GM23338 (cell line): ENCODE measurements at places on chromosomes 4 and X. TPM values are rescaled to one million over a fixed set of nuclear protein-coding genes. Genes with fewer than 3 reads are reported as not detected.

DNA sequence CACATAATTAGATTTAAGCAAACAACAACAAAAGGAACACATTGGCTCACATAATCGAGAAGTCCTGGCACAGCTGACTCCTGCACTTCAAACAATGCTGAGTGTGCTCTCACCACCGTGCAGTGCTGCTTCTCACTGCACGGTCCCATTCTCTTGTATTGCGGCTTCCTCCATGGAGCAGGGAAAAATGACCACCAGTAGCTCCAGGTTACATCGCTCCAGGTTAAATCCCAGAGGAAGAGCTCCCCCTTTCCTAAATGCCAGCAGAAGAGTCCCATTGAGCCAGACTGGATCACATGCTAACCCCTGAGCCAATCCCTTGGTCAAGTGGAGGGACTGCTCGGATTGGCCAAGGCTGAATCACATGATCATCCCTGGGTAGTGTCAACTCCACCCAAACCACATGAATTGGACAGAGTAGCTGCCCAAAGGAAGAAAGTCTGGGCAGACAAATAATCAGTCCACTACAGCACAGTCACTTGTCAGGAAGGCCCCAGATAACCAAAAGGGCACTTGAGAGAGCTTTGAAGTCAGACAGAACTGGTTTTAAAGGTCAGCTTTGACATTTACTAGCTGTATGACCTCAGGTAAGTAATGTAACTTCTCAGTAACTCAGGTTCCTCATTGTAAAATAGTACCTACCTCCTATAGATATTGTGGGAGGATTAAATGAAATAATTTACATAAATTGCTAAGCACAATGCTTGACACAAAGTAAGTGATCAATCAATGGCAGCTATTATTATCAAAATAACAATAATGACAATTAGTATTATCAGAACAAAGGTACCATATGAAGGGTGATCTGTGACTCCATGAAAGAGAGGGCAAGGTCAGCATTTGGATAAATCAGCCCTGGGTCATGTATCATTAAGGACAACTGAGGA, 14.3 kb downstream of the TEC start:
- no peaks in the 10 kb centered on the region for H3K4me1 ChIP-seq
- H3K27ac ChIP-seq, result no peak overlapping the region
- no peaks in the 10 kb centered on the region for H3K27me3 ChIP-seq

- H3K27me3 ChIP-seq, result no peaks in the 10 kb centered on the region
- no peak for DNase-seq
- no peak overlapping the region for H3K27ac ChIP-seq
- no peak overlapping the region for H3K4me3 ChIP-seq
- H3K4me1 ChIP-seq, result no peaks in the 10 kb centered on the region
These were observed 83.6 kb upstream of the CAMK2D start for GRCh38 chr4:113845138-113845537.

- no peak overlapping the region for H3K4me3 ChIP-seq
- peaks cover 34% of the 10 kb centered on the region for H3K4me1 ChIP-seq
- no peak for DNase-seq
- no peaks in the 10 kb centered on the region for H3K36me3 ChIP-seq
- no peak overlapping the region for H3K27ac ChIP-seq
These were observed 116.0 kb upstream of the ETNPPL start for GRCh38 chr4:108878806-108879205.

GRCh38 chrX:2561456-2561855, 60.7 kb upstream of the DHRSX start:
- DNase-seq, result no peak
- H3K4me3 ChIP-seq, result no peak overlapping the region
- H3K27me3 ChIP-seq, result no peaks in the 10 kb centered on the region
- H3K4me1 ChIP-seq, result peaks cover 7% of the 10 kb centered on the region
- no peaks in the 10 kb centered on the region for H3K36me3 ChIP-seq
- H3K27ac ChIP-seq, result no peak overlapping the region

GRCh38 chrX:37350034-37350365, 836 bp downstream of the PRRG1 start:
- DNase-seq, result no peak
- H3K4me1 ChIP-seq, result peaks cover 24% of the 10 kb centered on the region
- H3K27ac ChIP-seq, result no peak overlapping the region
- H3K36me3 ChIP-seq, result no peaks in the 10 kb centered on the region
- peak overlapping the region; percentile 79 for H3K4me3 ChIP-seq

GRCh38 chr4:178894126-178894525, 1451.9 kb upstream of the AGA start:
- no peaks in the 10 kb centered on the region for H3K4me1 ChIP-seq
- H3K4me3 ChIP-seq, result no peak overlapping the region
- no peaks in the 10 kb centered on the region for H3K36me3 ChIP-seq

The NPFFR2 gene
- 0.28 and 5.9 TPM in 2 replicates for total RNA-seq

DNA sequence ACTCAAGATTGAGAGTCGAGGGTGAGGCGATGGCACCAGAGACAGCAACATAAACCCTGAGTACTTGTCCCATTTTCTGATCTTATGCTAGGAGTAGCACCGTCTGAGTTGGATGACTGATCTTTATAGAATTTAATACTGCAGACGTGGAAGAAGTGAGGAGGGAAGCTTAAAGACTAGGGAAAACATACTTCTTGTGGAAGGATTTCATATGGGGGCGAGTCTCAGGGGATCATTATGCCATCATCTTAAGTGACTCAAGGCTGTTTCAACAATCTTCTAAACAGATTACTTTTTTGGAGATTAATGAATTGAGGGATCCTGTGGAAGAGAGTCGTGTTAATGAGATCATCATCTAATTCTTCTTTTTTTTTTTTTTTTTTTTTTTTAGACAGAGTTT, 17.2 kb upstream of the FAT1 start:
- no peak overlapping the region for H3K4me3 ChIP-seq
- no peaks in the 10 kb centered on the region for H3K36me3 ChIP-seq
- no peaks in the 10 kb centered on the region for H3K27me3 ChIP-seq
- no peak overlapping the region for H3K27ac ChIP-seq

The SMR3B gene
- not detected in 2 replicates for total RNA-seq

The PASD1 gene
- 0.24 TPM in 1 of 2 replicates, not detected in the other for total RNA-seq

GRCh38 chr4:3830774-3831528, 64.8 kb downstream of the ADRA2C start:
- peaks cover 11% of the 10 kb centered on the region for H3K4me1 ChIP-seq
- DNase-seq, result no peak
- no peaks in the 10 kb centered on the region for H3K36me3 ChIP-seq
- H3K27ac ChIP-seq, result no peak overlapping the region
- H3K27me3 ChIP-seq, result no peaks in the 10 kb centered on the region

DNA sequence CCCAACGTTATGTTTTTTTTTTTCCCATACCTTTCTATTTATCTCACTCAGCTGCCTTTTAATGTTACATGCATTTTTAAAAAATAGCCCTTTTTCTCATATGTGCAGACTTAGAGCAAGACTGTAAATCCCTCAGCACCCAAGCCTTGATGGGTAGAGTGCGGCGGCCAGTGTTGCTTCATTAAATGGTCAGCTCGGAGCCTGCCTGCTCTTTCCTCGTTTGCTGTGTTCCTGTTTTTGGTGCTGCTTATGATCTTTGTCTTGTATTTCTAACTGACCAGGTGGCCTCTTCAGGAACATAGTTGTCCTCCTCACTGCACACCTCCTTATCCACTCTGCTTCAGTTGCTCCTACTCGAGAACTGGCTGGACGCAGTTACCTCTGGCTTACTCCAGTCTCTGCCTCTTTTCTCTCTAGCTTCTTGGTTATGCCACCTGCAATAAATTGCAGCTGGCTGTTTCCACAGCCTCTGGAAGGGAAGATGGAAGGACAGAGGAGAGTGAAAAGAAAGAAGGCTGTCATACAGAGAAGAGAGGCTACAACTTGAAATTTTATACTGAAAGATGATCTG, 10.7 kb downstream of the RBPJ start:
- H3K4me1 ChIP-seq, result peaks cover 72% of the 10 kb centered on the region
- no peaks in the 10 kb centered on the region for H3K36me3 ChIP-seq
- H3K27ac ChIP-seq, result 0 out of 2 replicates have a peak overlapping the region, but pooled peaks have one; percentile 26
- no peak for DNase-seq
- peak overlapping the region; percentile 18 for H3K4me3 ChIP-seq

- no peak overlapping the region for H3K4me3 ChIP-seq
- H3K4me1 ChIP-seq, result no peaks in the 10 kb centered on the region
- H3K27me3 ChIP-seq, result no peaks in the 10 kb centered on the region
- DNase-seq, result no peak
- H3K27ac ChIP-seq, result no peak overlapping the region
These were observed 7.1 kb upstream of the TBC1D14 start for GRCh38 chr4:6902318-6903042.

GRCh38 chr4:82371497-82371896, 2.3 kb downstream of the HNRNPD start:
- H3K27ac ChIP-seq, result peak overlapping the region; percentile 97; the same call in 1 of the 2 replicates
- peak overlapping the region; percentile 89 for H3K4me3 ChIP-seq
- no peaks in the 10 kb centered on the region for H3K27me3 ChIP-seq
- peaks cover 29% of the 10 kb centered on the region for H3K36me3 ChIP-seq

The NIPAL1 gene
- 8.2 and 9.2 TPM in 2 replicates for total RNA-seq

DNA sequence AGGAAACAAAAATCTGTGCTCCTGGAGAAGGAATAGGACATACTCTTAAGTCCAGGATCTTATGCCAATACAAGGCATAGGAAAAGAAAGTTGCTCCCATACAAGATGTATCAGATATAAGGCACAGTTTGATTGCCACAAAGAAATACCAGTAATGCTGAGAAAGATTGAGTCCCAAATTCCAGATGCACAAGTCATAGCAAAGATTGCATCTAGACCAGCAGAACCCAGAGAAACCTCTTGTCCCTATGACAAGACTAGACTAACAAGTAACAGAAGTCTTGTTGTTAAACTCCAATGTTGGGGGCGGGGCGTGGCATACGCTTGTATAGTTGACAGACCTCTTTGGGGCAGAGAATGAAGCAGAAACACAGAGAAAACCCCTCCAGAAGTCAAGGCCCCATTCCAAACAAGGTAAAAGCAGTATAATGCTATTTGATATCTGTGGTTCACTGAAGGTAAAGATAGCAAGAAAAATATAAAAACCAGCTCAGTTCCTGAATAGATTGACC, 671.5 kb upstream of the GRIA3 start:
- H3K4me3 ChIP-seq, result no peak overlapping the region
- DNase-seq, result no peak
- H3K36me3 ChIP-seq, result no peaks in the 10 kb centered on the region
- H3K4me1 ChIP-seq, result no peaks in the 10 kb centered on the region
- H3K27ac ChIP-seq, result no peak overlapping the region

The RAB40AL gene
- total RNA-seq, result 0.83 and 1.6 TPM in 2 replicates

The PPP3CA gene
- 26.8 and 27.0 TPM in 2 replicates for total RNA-seq

The CABS1 gene
- not detected in 2 replicates for total RNA-seq

The CACNA1F gene
- 0.35 and 0.90 TPM in 2 replicates for total RNA-seq

DNA sequence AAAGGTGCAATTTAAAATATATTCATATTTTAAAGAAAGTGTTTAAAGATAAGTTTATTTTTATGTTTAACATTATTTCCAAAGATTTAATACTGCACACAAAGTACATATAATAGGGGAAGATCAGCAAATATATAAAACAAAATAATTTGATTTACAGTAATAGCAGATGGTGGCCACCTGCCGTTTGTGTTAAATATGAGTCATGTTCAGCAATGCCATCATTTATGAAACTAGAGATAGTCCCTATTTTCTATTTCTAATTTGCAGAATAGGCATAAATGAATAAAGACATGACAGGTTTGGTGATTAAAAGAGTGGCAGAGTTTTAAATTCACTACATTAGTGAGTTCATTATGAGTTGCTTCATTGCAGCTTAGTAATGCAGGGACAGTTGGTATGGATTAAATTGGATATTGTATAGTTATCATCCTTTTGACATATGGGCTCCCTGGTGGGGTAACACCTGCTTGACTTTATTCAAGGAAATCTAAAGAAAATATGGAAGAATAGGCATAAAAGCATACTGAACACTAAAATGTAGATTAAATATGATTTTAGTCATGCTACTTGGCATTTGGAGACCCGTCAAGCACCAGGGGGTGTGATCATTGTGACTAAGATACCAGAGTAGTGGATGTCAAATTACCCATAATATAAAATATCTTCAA, 78.8 kb upstream of the BANK1 start:
- no peaks in the 10 kb centered on the region for H3K36me3 ChIP-seq
- no peaks in the 10 kb centered on the region for H3K27me3 ChIP-seq
- DNase-seq, result no peak
- H3K4me1 ChIP-seq, result no peaks in the 10 kb centered on the region
